ENCODE measurements at places on chromosomes 16 and 17.

- no peak for DNase-seq
Observed at GRCh38 chr17:61715348-61715747, 124.3 kb upstream of the NACA2 start.

GRCh38 chr17:72095316-72095715 lies 25.5 kb upstream of the SOX9 start:
- DNase-seq: no peak

GRCh38 chr16:51592001-51592501 lies 441.0 kb upstream of the SALL1 start:
- DNase-seq: no peak

GRCh38 chr16:71792176-71792575 lies 16.5 kb downstream of the AP1G1 start:
- no peak for DNase-seq

GRCh38 chr17:60301649-60302048 lies 90.3 kb downstream of the USP32 start:
- DNase-seq: no peak

- no peak for DNase-seq
Observed at GRCh38 chr17:29068818-29069217, 25.9 kb downstream of the PIPOX start.

DNA sequence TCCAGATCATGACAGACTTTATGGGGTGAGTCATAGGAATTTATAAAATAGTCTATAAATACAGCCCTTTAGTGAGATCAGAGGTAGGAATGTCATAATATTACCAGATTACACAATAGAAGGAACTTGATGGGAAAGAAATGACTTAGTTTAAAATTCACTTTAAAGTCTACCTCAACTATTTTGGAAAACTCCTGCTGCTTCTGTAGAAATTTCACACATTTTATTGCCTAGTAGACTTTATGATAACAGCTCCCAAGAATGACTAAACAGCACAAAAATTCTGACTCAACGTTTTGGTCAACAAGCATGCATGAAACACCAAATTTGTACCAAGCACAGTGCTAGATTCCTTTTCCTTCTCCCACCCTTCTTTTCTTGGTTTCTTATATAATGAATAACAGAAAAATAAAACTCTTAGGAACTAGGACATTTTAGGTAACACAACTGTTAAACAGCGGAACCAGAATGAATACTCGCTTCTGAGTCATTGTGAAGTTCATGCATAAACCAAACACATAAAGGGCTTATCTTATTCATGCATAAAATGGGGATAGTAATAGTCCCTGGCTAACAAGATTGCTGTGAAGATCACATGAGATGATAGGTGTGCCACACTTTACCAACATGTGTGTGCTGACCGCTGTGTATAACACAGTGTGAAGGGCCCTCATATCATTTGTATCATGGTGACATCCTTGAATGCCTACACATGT lies 243.9 kb downstream of the CDH8 start:
- no peak for DNase-seq

DNA sequence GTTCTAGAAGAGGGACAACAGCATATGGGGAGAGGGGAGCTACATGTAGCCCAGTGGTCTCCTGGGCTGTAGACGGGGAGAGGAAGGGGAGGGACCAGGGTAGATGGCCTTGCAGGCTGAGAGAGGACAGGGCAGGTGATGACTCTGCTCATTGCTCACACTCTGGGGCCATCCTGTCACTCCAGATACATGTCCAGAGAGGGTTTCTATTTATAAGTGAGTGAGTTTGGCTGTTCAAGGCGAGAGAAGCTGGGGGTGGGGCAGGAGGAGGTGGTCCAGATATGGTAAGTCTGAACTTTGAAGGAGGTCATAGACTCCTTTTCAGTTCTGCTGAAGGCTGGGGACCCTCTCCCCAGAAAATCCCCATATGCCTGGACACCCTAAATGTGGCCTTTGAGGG lies 22.2 kb downstream of the CACNA1G start:
- no peak for DNase-seq
